Neural progenitor cell (in vitro differentiated cells): ENCODE measurements at places on chromosomes 1 and 21.

DNA sequence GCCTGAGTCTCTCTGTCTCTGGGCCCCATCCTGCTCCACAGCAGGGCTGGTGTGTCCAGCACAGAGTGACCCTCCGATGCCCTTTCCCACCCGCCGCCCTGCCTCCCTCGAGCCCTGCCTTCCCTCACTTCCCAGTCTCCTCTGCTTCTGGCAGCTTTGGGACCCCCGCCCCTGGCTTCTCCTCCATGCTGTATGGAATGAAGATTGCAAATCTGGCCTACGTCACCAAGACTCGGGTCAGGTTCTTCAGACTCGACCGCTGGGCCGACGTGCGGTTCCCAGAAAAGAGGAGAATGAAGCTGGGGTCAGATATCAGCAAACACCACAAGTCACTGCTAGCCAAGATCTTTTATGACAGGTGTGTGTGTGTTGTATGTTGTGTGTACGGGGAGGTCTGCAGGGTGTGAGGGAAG, 14.3 kb downstream of the MOV10 start:
- DNase-seq, result no peak

DNA sequence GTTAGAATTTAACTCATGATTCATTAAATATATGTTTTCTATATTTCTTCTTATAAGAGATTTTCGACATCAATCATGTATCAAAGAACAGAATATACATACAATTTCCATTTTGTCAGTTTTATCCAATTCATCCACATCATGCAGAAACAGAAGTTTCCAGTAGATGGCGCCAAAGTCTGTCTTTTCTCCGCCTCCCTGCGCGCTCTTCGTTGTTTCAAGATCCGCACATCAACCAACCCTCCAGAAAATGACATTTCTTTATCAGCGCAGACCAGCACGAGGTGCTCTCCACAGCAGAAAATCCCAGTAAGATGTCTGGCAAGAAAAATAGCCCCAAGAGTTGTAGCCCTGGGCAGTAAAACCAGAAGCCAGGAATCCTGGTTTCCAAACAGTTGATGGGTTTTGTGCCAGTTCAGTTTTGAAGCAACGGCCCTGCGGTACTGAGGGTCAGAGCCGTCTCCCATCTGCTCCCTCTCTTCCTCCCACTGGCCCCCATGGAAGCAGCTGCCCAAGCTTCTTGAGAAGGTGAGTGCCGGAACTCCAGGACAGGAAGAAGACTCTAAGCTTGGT, 38.6 kb upstream of the GPR137B start:
- peak; percentile 69 for DNase-seq

GRCh38 chr1:18947570-18947969, 8.9 kb downstream of the IFFO2 start:
- DNase-seq, result no peak

- DNase-seq, result no peak
Measured at GRCh38 chr1:34477632-34478141, 277.2 kb upstream of the GJB5 start.

DNA sequence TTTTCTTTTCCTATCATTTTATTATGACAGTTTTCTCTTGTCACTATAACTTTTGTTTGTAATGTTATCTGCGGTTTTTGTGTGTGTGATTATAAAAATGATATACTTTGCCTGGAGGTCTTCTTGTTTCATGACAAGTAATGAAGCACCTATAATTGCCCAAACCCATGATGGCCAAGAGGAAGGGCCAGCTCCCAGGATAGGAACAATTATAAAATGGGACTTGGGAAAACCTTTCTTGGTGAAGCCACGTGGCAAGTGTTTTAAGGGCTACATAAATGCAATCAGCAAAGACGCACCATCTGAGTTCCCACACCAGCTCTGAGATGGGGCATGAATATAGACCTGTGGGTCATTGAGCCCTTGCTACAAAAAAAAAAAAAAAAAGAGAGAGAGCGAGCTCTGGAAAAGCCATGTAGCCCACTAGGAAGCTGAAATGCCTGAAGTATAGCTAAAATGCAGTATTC, 462.6 kb upstream of the RUNX1 start:
- no peak for DNase-seq
